Right renal pelvis (tissue), 4 donors: ENCODE measurements at places on chromosomes 7 and 10.

- DNase-seq = no peak
These were observed 135.2 kb downstream of the ADCY1 start for GRCh38 chr7:45709168-45710042.

DNA sequence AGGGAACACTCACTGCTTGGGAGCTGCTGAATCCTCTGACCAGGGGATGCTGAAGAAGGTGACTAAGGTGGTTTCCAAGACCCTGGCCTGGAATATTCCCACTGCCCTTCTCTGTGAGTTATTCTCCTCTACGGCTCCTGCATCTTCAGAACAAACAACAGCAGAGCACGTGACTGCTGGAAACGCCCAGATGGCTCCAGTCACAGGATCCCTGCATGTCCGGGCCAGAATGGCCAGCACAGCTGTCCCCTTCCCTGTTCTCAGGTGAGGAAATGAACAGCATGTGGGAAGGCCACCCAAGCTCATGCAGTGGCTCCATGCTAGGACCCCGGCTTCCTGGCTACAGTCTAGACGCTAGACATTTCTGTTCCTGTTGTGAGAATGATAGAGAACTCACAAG lies 43.1 kb downstream of the GHRHR start:
- DNase-seq = no peak

DNA sequence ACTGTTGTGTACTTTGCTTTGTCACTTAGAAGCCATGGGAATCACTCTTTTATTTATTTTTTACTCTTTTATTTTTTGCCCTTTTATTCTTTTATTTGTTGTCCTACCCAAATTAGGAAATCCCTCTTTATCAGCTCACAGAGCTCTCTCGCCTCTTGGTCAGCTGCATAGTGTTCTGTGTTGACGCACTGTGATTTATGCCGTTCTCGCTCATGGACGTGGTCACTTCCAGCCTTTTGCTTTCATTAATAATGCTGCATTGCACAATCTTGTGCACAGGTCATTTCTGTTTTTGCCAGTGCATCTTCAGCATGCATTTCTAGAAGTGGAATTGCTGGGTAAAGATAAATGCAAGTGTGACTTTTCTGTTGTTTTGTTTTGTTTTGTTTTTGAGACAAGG lies 42.3 kb downstream of the FBH1 start:
- DNase-seq = no peak

DNA sequence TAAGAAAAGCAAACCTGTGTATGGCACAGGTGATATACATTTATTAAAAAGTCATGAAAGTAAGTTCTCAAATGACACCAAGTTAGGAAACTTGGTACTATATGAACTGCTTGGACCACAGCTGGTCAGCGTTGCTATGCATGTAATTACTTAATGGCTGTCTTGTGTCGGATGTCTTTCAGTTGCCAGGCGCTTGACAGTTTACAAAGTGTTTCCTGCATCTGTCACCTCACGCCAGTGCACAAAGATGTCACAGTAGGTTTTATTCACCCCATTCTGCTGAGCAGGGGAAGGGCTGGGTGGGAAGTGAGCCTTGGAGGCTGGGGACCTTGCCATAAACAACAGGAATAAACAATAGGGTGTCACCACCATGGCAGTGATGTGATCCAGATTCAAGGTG lies 35.8 kb downstream of the ADAM12 start:
- no peak for DNase-seq

GRCh38 chr7:29920491-29920890 lies 69.1 kb downstream of the SCRN1 start:
- DNase-seq = no peak

DNA sequence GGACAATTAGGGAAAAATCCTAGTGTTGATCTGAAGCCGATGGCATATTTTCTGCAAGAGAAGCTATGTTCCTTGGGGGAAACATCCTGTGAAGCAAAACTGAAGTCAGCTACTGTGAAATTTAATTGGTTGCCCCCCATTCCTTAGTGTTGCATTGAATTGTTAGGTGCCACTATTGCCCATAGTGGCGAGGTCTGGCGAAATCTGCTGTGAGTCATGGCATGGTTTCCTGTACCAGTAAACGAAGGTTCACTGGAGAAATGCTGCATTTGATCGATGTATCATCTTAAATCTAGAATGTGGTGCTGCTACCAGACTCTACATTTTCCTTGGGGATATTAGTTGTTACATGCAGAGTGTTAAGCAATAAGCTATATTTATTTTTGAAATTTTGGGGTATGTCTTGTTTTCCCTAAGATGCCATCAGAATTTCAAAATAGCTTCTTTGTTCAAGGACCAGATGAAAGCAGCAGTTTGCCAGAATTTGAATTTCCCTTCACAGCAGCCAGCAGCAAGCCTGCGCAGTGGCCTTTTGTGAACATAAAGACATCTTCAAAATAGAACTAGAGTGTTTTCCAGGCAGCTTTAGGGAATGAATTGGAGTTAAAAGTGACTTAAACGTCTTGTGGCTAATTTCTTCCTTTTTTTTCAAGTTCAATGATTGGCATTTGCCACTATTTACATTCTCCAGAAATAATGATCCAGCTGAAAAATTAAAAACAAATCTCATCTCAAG lies 348.6 kb upstream of the COBL start:
- DNase-seq = no peak

GRCh38 chr7:73885975-73886798 lies 25.2 kb downstream of the TMEM270 start:
- DNase-seq = no peak

GRCh38 chr7:2144926-2145325 lies 87.8 kb downstream of the MAD1L1 start:
- DNase-seq = no peak

GRCh38 chr10:12985347-12985746 lies 16.2 kb downstream of the CCDC3 start:
- DNase-seq = no peak

GRCh38 chr7:5492636-5493020 lies 69.0 kb upstream of the TNRC18 start:
- no peak for DNase-seq
